AG09309 (cell line): ENCODE measurements at places on chromosomes 6 and 20.

DNA sequence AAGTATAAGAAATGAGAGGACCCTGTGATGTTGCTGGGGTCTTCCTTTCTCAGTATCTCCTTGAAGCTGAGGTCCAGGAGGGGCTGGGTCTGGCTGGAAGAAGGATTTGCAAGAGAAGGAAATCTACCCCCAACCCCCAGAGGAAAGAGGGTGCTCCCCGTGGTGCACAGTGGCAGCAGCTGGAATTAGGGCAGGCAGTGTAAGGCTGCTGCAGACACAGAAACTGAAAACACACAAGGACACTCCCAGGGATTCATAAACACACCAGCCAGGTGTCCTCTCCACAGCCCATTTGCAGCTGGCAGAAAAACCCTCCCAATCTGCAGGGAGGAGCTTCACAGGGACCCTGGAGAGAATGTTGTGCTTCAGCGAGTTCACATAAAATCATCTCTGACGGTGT is 297.2 kb downstream of the CDH26 start:
- no peak for DNase-seq

- DNase-seq: no peak
These were observed 152.3 kb upstream of the SCGN start for GRCh38 chr6:25499615-25500235.

DNA sequence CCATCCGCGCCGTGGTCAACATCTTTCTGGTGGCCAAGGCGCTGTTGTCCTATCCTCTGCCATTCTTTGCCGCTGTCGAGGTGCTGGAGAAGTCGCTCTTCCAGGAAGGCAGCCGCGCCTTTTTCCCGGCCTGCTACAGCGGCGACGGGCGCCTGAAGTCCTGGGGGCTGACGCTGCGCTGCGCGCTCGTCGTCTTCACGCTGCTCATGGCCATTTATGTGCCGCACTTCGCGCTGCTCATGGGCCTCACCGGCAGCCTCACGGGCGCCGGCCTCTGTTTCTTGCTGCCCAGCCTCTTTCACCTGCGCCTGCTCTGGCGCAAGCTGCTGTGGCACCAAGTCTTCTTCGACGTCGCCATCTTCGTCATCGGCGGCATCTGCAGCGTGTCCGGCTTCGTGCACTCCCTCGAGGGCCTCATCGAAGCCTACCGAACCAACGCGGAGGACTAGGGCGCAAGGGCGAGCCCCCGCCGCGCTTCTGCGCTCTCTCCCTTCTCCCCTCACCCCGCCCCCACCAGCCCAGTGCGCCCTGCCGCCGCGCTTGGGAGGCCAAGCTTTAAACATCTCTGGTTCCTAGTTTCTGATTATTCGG is 4.0 kb downstream of the SLC32A1 start:
- no peak for DNase-seq

- peak; percentile 13 for DNase-seq
These were observed 146.8 kb downstream of the RPS12 start for GRCh38 chr6:132961122-132961521.

- no peak for DNase-seq
These were observed 287.1 kb downstream of the BTBD9 start for GRCh38 chr6:38352636-38353035.

DNA sequence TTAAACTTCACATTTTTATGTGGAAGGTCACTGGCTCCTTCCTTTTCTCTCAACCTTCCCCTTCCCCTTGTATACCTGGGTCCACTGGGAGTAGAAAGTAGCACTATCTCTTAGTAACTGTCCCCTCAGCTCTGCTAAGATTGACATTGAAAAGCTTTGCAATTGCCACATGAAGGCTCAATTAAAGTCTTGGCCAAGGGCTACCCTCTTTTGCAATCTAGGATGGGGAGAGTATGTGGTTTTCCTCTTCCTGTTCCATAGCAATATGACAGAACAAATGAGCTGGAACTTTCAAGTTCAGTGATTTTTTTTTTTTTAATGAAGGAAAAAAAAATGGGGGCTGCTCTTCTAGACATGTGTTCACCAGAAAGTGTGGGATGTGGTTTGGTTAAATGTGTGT is 37.1 kb downstream of the PROKR2 start:
- DNase-seq: no peak

- DNase-seq: peak; percentile 68
These were observed 166.6 kb upstream of the MARCKS start for GRCh38 chr6:113690281-113691259.

DNA sequence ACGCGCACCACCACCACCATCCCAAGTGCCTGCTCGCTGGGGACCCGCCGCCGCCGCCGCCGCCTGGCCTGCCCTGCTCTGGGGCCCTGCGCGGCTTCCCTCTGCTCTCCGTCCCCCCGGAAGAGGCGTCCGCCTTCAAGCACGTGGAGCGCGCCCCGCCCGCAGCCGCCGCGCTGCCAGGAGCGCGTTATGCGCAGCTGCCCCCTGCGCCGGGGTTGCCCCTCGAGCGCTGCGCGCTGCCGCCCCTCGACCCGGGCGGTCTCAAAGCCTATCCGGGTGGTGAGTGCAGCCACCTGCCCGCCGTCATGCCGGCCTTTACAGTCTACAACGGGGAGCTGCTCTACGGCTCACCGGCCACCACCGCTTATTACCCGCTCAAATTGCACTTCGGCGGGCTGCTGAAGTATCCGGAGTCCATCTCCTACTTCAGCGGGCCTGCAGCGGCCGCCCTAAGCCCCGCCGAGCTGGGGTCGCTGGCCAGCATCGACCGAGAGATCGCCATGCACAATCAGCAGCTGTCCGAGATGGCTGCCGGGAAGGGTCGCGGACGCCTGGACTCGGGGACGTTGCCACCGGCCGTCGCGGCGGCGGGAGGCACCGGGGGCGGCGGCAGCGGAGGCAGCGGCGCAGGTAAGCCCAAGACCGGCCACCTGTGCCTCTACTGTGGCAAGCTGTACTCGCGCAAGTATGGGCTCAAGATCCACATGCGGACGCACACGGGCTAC is 7.2 kb downstream of the PRDM13 start:
- DNase-seq: no peak

DNA sequence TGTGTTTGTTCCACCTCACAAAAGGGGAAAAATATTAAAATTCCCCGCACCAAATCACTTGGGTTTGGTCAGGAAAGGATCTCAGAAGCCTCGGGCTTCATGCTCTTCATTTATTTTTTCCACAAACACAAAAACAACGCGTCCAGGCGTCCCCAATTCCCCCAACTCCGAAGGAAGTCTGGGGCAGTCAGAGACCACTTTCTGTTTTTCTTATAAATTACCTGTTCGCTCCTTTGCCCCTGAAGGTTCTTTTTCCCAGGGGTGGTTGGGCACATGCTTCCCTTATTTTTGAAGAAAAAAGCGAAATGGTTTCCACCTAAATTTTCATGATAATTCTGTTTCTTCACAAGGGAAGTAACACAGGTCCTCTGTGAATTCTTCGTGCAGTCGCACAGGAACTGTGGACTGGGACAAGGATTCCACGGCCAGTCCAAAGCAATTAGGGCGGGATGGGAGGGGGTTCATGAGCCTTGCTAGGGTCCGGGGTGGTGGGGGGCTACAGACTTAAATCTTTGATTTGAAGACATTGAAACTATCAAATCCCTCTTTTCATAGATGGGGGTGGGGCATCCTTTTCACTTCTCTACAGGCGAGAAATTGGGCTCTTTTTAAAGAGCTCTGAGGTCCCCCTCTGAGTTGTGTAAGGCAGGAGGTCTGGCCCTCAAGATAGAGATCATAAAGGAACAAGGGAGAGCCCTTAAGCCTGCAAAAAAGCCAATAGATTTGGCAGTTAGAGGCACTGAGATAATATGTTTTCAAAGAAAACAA is 30.5 kb upstream of the HFE start:
- no peak for DNase-seq

DNA sequence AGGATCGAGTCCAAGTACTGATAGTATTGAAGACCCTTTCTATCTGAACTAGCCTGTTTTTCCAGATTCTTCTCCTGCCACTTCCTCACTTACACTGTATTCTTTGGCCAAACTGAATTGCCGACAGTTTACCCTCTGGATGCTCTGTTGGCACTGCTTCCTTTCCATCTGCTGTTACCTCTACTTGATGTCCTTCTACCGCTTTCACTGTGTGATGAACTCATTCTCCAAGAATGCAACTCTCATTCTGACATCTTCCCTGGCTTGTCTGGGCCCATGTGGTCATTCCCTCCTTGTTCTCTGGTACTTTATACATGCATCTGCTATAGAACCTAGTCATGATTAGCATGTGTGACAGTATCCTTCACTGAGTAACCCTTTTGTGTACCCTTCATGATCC is 16.3 kb downstream of the RPRD1B start:
- no peak for DNase-seq

DNA sequence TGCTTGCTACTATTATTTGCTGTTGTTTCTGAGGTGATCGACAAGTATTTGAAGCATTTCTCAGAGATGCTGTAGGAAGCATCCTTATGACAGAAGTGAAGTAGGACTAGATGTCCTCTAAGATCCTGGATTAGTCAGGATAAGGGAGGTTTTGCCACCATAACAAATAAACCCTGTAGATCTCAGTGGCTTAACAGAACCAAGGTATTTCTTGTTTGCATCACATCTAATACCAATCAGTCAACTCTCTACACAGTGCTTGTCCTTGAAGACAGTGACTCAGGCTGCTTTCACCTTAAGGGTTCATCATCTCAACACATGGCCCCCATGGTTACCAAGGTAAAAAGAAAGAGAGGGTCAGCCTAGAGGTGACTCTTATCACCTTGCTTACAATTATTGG is 92.9 kb upstream of the ISM1 start:
- DNase-seq: no peak

GRCh38 chr6:9535106-9535505 is 879.8 kb downstream of the TFAP2A start:
- DNase-seq: no peak

DNA sequence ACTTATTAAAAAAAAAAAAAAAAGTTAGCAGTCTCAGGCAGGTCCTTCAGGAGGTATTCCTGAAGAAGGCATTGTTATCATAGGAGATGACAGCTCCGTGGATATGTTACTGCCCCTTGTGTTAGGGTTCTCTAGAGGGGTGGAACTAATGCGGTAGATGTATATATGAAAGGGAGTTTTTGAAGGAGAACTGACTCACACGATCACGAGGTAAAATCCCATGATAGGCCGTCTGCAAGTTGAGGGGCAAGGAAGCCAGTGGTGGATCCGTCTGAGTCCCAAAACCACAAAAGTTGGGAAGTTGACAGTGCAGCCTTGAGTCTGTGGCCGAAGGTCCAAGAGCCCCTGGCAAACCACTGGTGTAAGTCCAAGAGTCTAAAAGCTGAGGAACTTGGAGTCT is 103.4 kb downstream of the TULP4 start:
- no peak for DNase-seq

DNA sequence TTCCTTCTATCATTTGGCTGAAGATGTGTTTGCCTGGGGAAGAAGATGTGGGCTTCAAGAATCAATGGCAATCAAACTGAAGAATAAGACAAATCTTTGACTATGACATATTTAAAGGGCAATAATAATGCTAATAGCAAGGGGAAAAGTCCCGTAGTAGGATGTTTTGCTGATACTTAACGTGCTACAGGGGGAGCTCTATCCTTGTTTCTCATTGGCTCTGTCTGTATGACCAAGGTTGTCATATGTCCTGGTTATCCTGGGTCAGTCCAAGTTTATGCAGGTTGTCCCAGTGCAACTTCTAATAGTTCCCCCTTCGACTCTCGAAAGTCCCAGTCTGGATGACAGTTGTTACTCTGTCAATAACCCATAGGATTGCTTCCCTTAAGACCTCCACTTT is 321.3 kb downstream of the DHX35 start:
- DNase-seq: no peak

GRCh38 chr20:16437387-16437996 is 135.8 kb downstream of the KIF16B start:
- no peak for DNase-seq

- no peak for DNase-seq
These were observed 185.1 kb downstream of the CLIC5 start for GRCh38 chr6:45830441-45831139.

DNA sequence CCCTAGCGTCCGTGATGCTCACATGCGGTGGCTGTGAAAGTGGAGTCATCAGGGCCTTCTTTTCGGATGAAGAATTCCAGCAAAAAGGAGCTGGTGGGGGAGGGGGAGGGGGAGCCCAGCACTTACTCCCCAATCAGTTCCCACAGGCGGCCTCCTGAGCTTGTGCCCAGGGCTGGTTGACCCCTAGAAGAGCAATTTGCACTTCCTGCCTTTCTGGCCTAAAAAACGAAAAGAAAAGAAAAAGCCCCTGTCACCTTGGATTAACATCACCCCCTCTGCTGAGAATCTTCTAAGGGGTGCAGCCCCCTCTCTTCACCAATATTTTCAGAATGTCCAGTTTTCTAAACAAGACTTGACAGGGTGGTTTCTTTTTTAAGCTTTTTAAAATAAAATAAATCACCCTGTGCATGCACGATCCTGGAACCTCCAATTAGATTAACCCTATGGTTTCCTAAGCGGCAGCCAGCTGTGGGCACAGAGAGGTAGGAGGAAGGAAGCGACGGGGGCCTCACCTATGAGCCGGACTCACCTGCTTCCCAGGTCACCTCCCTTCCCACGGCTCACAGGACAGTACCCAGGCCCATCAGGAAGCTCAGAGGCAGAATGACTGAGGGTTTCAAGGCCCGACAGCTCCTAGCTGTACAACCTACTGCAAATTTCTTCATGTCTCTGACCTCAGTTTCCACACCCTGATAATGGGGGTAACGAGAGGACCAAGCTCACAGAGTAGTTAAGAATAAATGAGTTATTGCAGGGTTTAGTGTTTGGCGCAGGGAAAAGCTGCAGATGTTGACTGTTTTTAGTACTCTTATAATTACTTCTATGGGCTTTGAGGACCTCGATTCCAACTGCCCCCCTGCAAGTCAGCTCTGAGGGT is 10.5 kb upstream of the TGM2 start:
- no peak for DNase-seq

DNA sequence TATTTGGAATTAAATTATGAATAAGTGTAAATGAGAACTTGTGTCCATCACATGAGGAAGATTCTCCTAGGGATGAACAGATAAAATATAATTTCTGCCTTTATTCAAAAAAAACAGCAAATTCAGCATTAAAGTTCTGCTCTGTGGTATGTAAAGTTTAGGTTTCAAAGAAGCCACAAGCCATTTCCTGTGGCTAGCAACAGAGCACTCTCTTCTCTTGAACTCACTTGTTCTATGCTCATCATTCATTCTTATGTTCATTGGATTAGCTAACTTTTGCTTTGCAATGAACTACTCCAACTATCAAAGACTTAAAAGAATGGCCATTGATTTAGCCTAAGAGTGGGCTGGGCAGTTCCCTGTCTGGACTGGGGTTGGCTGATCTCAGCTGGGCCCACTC is 20.8 kb upstream of the SNRPB2 start:
- no peak for DNase-seq

- no peak for DNase-seq
These were observed 12.4 kb downstream of the LY86 start for GRCh38 chr6:6600875-6601274.
